ENCODE measurements at places on chromosomes 16 and 17.

DNA sequence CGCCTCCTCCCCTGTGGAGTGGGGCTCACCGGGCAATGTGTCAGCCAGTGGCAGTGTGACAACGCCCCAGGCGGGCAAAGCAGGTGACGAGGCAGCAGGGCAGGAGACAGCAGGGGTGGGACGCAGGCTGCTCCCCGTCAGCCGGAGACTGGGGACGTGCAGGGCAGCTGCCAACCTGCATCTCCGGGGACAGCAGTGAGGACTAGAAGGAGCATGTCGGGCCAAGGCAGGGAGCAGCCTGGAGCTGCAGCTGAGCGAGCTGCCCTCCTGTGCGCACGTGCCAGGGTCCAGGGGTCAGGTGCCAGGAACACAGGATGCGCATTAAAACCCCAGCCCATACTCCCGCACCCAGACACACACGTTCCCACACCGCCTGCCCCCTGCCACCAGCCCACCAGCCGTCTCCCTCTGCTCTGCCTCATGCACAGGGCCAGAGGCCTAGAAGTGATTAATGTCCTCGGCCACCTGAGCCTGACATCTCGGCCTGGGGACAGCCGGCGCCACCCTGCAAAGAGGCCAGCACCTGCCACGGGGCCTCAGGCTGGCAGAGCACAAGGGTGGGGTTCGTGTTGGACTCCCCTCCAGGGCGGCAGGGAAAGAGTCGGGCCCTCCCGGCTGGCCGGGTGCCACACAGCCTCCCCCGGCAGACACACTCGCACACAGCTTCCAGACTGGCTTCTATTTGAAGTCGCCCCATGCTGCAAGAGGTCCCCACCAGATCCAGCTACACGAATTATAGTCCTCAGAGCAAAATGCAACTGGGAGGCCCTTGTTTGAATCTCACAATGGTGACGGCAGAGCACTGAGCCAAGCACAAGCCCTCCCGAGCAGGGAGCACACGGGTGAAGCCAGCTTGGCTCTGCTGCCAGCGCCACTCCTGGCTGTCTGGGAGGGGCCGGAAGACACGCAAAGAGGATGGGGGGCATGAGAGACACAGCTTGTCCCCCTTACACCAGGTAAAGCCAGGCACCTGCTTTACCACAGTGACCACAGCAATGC, 90.4 kb downstream of the RBFOX3 start:
- H3K27me3 ChIP-seq, result peaks cover 15% of the 10 kb centered on the region
- no peaks in the 10 kb centered on the region for H3K36me3 ChIP-seq

- H3K4me3 ChIP-seq, result no peak overlapping the region
- H3K4me1 ChIP-seq, result no peaks in the 10 kb centered on the region
- H3K36me3 ChIP-seq, result no peaks in the 10 kb centered on the region
- H3K27ac ChIP-seq, result no peak overlapping the region
These were observed 517.7 kb upstream of the PSMD7 start for GRCh38 chr16:73778887-73779286.

- H3K4me1 ChIP-seq, result peaks cover 42% of the 10 kb centered on the region
- H3K27me3 ChIP-seq, result no peaks in the 10 kb centered on the region
- H3K4me3 ChIP-seq, result no peak overlapping the region
- peaks cover 60% of the 10 kb centered on the region for H3K36me3 ChIP-seq
- no peak for DNase-seq
These were observed 17.7 kb downstream of the KNOP1 start for GRCh38 chr16:19700319-19700781.

- peaks cover 4% of the 10 kb centered on the region for H3K36me3 ChIP-seq
- H3K27ac ChIP-seq, result peak overlapping the region; percentile 99
- DNase-seq, result peak; percentile 80
- H3K4me1 ChIP-seq, result peaks cover 94% of the 10 kb centered on the region
- H3K4me3 ChIP-seq, result peak overlapping the region; percentile 99
These were observed 14.7 kb downstream of the RARA start for GRCh38 chr17:40323391-40324381.

DNA sequence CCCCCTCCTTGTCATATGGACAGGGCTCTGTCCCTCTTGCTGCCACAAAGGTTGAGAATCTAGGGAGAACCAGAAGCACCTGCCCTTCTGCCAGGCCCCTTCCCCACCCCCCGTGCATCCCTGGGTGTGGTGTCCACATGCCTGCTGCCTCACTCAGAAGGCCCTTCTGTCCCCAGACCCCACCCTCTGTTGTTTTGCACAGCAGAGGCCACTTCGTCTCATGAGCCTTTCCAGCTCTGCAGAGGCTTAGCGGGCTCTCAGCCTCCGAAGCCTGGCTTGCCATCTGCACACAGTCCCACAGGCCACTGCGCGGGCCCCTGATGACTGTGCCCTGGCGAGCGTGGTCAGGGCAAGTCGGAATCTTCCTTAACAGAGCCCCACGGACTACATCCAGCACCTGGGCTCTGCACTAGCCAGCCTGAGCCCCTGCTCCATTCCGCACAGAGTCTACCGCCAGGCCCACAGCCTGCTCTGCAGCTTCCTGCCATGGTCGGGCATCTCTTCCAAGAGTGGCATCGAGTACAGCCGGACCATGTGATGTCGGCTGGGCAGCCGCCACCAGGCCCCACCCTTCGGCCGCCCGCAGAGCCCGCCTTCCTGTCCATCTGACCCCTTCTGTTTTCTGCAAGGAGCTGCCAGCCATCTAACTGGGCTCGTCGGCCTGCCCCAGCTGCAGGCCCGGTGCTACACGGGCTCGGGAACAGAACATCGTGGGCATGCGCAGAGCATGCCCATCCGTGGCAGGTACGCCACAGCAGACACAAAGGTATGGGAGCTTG, 10.8 kb downstream of the C16orf90 start:
- no peak overlapping the region for H3K4me3 ChIP-seq
- no peak for DNase-seq
- no peak overlapping the region for H3K27ac ChIP-seq
- peaks cover 22% of the 10 kb centered on the region for H3K36me3 ChIP-seq
- no peaks in the 10 kb centered on the region for H3K27me3 ChIP-seq

DNA sequence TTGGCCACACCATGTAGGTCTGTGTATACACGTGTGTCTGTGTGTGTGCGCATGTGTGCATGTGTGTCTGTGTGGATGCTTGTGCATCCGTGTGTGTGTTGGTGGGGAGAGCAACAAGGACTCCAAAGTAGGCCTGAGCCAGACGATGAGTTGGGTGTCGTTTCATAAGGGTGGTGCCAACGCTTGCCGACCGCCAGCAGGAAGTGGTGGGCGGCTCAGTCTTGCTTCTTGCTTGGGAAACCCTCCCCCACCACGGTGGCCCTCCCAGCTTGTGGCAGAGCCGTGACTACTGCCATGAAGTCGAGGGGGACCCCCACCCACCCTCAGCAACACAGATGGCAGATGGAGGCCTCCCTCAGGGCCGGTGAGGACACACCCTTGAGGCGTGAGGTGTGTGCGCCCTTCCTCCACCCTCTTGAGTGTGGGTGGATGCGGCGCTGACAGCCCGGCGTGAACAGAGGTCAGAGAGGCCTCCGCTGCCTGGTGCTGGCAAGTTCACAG, 17.5 kb downstream of the SBK1 start:
- peak overlapping the region; percentile 50 for H3K4me3 ChIP-seq
- peak; percentile 90 for DNase-seq
- peak overlapping the region; percentile 89 for H3K27ac ChIP-seq
- H3K27me3 ChIP-seq, result no peaks in the 10 kb centered on the region
- H3K36me3 ChIP-seq, result no peaks in the 10 kb centered on the region

GRCh38 chr16:89697161-89697615, 4.3 kb downstream of the SPATA2L start:
- DNase-seq, result no peak
- H3K4me3 ChIP-seq, result no peak overlapping the region
- H3K36me3 ChIP-seq, result peaks cover 8% of the 10 kb centered on the region
- no peaks in the 10 kb centered on the region for H3K27me3 ChIP-seq
- H3K4me1 ChIP-seq, result peaks cover 17% of the 10 kb centered on the region

DNA sequence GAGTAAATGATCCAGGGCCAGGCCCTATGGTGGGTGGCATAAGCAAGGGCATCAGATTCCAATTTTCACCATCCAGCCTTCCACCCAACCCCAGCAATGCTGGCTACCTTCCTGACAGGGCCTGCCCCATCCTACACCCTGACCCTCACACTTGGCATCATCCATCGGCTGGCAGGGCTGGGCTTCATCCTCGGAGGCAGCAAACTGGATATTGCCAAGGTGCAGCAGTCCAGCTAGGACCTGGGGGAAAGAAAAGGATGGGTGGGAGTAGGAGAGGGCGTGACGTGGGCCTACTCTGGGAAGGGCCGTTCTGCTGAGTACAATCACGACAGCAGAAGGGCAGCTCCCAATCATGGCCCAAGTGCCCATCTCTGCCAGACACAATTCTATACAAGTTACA, 23.5 kb downstream of the MYO19 start:
- no peak for DNase-seq
- peaks cover 51% of the 10 kb centered on the region for H3K36me3 ChIP-seq
- H3K27ac ChIP-seq, result no peak overlapping the region
- no peaks in the 10 kb centered on the region for H3K4me1 ChIP-seq

DNA sequence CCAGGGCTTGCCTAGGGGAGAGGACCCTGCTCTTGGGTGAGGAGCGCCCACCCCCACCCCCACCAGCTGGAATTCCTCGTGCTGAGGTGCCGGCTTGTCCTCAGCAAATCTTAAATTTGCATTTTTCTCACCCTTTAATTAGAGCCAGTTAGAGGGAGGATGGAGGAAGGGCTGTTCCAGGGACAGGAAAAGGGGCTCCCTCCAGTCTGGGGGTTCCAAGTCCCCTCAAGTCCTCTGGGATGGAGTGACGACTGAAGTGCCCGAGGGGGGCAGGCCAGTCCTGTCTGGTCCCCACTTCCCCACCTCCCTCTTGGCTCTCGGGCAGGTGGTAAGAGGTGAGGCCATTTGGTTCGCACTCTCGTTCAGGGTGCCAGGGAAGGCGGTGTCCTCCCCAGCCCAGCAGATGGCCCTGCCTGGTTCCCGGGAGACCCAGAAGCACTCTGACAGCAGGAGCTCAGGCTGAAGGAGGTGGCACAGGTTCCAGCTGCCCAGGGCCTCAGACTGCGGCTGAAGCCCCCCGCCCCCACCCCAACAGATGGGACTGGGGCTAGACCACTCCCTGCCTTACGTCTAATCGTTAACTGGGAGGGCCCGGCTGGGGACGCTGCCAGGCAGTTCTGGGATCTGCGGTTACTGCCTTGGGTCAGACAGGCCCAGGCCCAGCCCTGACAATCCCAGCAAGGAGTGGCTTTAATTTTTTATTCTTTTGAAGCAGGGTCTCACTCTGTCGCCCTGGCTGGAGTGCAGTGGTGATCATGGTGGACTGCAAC, 2.2 kb downstream of the RAB26 start:
- peaks cover 27% of the 10 kb centered on the region for H3K4me1 ChIP-seq
- DNase-seq, result no peak
- no peak overlapping the region for H3K4me3 ChIP-seq
- H3K27ac ChIP-seq, result no peak overlapping the region
- H3K27me3 ChIP-seq, result no peaks in the 10 kb centered on the region

GRCh38 chr17:80789356-80789902, 202.2 kb upstream of the CHMP6 start:
- peaks cover 89% of the 10 kb centered on the region for H3K4me1 ChIP-seq
- H3K36me3 ChIP-seq, result peaks cover 34% of the 10 kb centered on the region
- peak overlapping the region; percentile 95 for H3K27ac ChIP-seq
- peak; percentile 48 for DNase-seq
- H3K4me3 ChIP-seq, result peak overlapping the region; percentile 56
- no peaks in the 10 kb centered on the region for H3K27me3 ChIP-seq

- DNase-seq, result no peak
- peaks cover 12% of the 10 kb centered on the region for H3K27me3 ChIP-seq
- no peaks in the 10 kb centered on the region for H3K36me3 ChIP-seq
- H3K4me3 ChIP-seq, result no peak overlapping the region
These were observed 70.4 kb downstream of the TMEM100 start for GRCh38 chr17:55652114-55652823.

DNA sequence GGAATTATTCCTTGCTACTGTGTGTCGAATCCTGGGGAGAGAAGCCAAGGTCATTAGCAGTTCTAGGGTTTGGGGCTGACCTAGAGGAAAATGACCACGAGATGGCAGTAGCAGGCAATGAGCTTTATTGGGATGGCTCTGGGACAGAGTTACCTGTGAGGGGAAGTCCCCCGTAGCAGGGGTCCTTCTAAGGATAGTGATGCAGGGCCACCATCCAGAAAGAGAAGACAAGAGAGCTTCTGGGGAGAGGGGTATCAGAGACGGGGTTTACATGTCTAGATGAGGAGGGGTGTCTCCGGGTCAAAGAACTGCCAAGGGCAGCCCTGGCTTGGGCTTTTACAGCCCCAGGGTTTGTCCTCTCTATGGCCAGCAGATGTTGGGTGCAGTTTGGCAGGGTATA, 6.4 kb upstream of the GGT6 start:
- H3K4me1 ChIP-seq, result peaks cover 30% of the 10 kb centered on the region
- no peaks in the 10 kb centered on the region for H3K36me3 ChIP-seq
- no peak overlapping the region for H3K4me3 ChIP-seq

GRCh38 chr16:54402270-54402669, 115.7 kb upstream of the IRX3 start:
- no peaks in the 10 kb centered on the region for H3K27me3 ChIP-seq
- no peak overlapping the region for H3K4me3 ChIP-seq
- no peak overlapping the region for H3K27ac ChIP-seq
- no peaks in the 10 kb centered on the region for H3K4me1 ChIP-seq

GRCh38 chr17:164303-165235, 16.9 kb downstream of the DOC2B start:
- H3K27me3 ChIP-seq, result no peaks in the 10 kb centered on the region
- DNase-seq, result peak; percentile 32
- no peak overlapping the region for H3K4me3 ChIP-seq

DNA sequence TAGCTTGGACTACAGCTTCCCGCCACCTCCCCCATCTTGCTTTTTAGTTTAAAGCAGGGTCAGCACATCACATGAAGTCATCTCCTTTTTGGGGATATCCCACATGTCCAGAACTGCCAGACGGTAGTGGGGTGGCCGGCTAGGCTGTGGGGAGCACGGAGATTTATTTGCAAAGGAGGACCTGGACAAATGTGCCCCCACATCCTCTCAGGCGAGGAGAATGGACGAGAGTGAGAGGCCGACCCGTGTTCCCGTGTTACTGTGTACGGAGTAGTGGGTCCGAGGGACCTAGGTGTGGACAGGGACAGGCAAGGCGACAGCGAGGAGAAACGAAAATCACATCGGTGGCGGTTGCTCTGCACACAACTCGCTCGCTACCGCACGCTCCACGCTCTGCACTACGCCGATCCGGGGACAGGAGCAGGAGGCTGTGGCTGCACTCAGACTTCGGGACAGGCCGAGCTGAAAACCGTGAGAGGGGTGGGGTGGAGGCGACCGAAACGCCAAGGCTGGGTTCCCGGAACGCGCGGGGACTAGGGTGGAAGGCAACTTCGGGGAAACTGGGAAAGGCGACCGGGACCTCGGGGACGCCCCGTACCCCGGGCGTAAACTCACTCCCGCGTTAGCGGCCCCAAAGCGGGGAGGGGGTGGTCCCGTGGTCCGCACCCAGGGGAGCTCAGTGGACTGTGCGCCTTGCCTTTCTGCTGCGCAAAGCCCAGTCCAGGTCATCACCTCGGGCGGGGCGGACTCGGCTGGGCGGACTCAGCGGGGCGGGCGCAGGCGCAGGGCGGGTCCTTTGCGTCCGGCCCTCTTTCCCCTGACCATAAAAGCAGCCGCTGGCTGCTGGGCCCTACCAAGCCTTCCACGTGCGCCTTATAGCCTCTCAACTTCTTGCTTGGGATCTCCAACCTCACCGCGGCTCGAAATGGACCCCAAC, at the start of gene MT1A:
MT1A (plus strand) TSS at position 853 of the 937 bp plus-strand sequence; CDS start at position 926, 73 bp downstream.
- no peak within 1 kb of the TSS for H3K27ac ChIP-seq
- peak; percentile 37 for DNase-seq
- no peaks in the 10 kb centered on the region for H3K36me3 ChIP-seq
- H3K4me3 ChIP-seq, result peak within 1 kb of the TSS; percentile 65
- H3K4me1 ChIP-seq, result peaks cover 25% of the 10 kb centered on the region

- H3K4me3 ChIP-seq, result no peak overlapping the region
- H3K4me1 ChIP-seq, result no peaks in the 10 kb centered on the region
- peaks cover 25% of the 10 kb centered on the region for H3K27me3 ChIP-seq
- H3K27ac ChIP-seq, result no peak overlapping the region
- H3K36me3 ChIP-seq, result no peaks in the 10 kb centered on the region
These were observed 22.6 kb downstream of the TBX2 start for GRCh38 chr17:61422116-61422799.
